Myometrial cell (primary cell): ENCODE measurements at places on chromosomes 7 and 10. TPM values are rescaled to one million over a fixed set of nuclear protein-coding genes. Genes with fewer than 3 reads are reported as not detected.

OR13A1 gene
- total RNA-seq, result not detected in 2 replicates

ASB15 gene
- total RNA-seq, result not detected in 2 replicates

C10orf62 gene
- total RNA-seq, result not detected in 2 replicates

CRCP gene
- 29.1 and 37.2 TPM in 2 replicates for total RNA-seq

FAM53B gene
- 15.4 and 19.3 TPM in 2 replicates for total RNA-seq

CRHR2 gene
- total RNA-seq, result not detected in 2 replicates

FAM13C gene
- total RNA-seq, result not detected in 2 replicates

FZD1 gene
- 2.9 and 3.5 TPM in 2 replicates for total RNA-seq

LAMB1 gene
- 154 and 167 TPM in 2 replicates for total RNA-seq

FAM185A gene
- total RNA-seq, result 3.5 and 8.1 TPM in 2 replicates

LIPJ gene
- under 0.01 TPM in 1 of 2 replicates, not detected in the other for total RNA-seq

CCDC71L gene
- 181 and 217 TPM in 2 replicates for total RNA-seq

IGFBP1 gene
- total RNA-seq, result not detected in 2 replicates

HOXA7 gene
- total RNA-seq, result 2.6 and 4.8 TPM in 2 replicates

CALHM3 gene
- total RNA-seq, result not detected in 2 replicates

MCM10 gene
- 2.9 and 3.2 TPM in 2 replicates for total RNA-seq

FOXP2 gene
- total RNA-seq, result under 0.01 and 0.53 TPM in 2 replicates

PPP1R17 gene
- total RNA-seq, result not detected in 2 replicates

UCN3 gene
- not detected in 2 replicates for total RNA-seq

MKX gene
- 6.7 and 7.5 TPM in 2 replicates for total RNA-seq

OR2A7 gene
- 0.89 TPM in 1 of 2 replicates, not detected in the other for total RNA-seq

HK1 gene
- total RNA-seq, result 117 and 124 TPM in 2 replicates

CNTNAP2 gene
- 0.58 TPM in 1 of 2 replicates, not detected in the other for total RNA-seq

AS3MT gene
- total RNA-seq, result 6.4 and 7.5 TPM in 2 replicates

OR9A2 gene
- not detected in 2 replicates for total RNA-seq

NUTM2D gene
- 0.71 and 4.6 TPM in 2 replicates for total RNA-seq

GPER1 gene
- total RNA-seq, result 3.2 and 4.3 TPM in 2 replicates

HOXA3 gene
- total RNA-seq, result 0.18 TPM in 1 of 2 replicates, not detected in the other

ZNF33B gene
- 1.4 and 2.8 TPM in 2 replicates for total RNA-seq

TMEM213 gene
- total RNA-seq, result not detected in 2 replicates

GALNT17 gene
- not detected in 2 replicates for total RNA-seq

INSYN2A gene
- under 0.01 TPM in 2 replicates for total RNA-seq

ARHGAP22 gene
- 27.6 and 33.2 TPM in 2 replicates for total RNA-seq

SLC18A3 gene
- total RNA-seq, result not detected in 2 replicates

PAPOLB gene
- total RNA-seq, result under 0.01 TPM in 1 of 2 replicates, not detected in the other

TMEM139 gene
- not detected in 2 replicates for total RNA-seq

OR6B1 gene
- not detected in 2 replicates for total RNA-seq

EPHB6 gene
- 23.9 and 25.4 TPM in 2 replicates for total RNA-seq

EBLN1 gene
- total RNA-seq, result not detected in 2 replicates

OPALIN gene
- not detected in 2 replicates for total RNA-seq

LIPF gene
- not detected in 2 replicates for total RNA-seq

TSPAN15 gene
- 11.0 and 14.0 TPM in 2 replicates for total RNA-seq

SORCS1 gene
- total RNA-seq, result not detected in 2 replicates

SMKR1 gene
- total RNA-seq, result 1.2 TPM in 1 of 2 replicates, not detected in the other

FAM25G gene
- total RNA-seq, result not detected in 2 replicates

CLRN3 gene
- not detected in 2 replicates for total RNA-seq

PALD1 gene
- total RNA-seq, result under 0.01 TPM in 2 replicates

EDRF1 gene
- 15.2 and 19.6 TPM in 2 replicates for total RNA-seq

NUTM2A gene
- total RNA-seq, result not detected in 2 replicates

RSPH10B2 gene
- not detected in 2 replicates for total RNA-seq

CNPY1 gene
- not detected in 2 replicates for total RNA-seq

PLAC9 gene
- not detected in 2 replicates for total RNA-seq

CYP3A4 gene
- not detected in 2 replicates for total RNA-seq

TBXAS1 gene
- 3.5 and 11.5 TPM in 2 replicates for total RNA-seq

GSAP gene
- 6.6 and 10.4 TPM in 2 replicates for total RNA-seq

HTR5A gene
- not detected in 2 replicates for total RNA-seq

MPLKIP gene
- total RNA-seq, result 57.2 and 83.9 TPM in 2 replicates

ZNF467 gene
- 1.4 and 3.0 TPM in 2 replicates for total RNA-seq

CAMK2B gene
- not detected in 2 replicates for total RNA-seq

LRGUK gene
- under 0.01 TPM in 1 of 2 replicates, not detected in the other for total RNA-seq
